Natural killer cell (primary cell): ENCODE measurements at places on chromosomes 1 and 21. TPM values are rescaled to one million over a fixed set of nuclear protein-coding genes. Genes with fewer than 3 reads are reported as not detected.

The URB1 gene
- total RNA-seq: 7.5 TPM

- peaks cover 6% of the 10 kb centered on the region for H3K4me1 ChIP-seq
- H3K27ac ChIP-seq: no peak overlapping the region
- DNase-seq: no peak
- no peak overlapping the region for H3K4me3 ChIP-seq
These were observed 161.7 kb downstream of the ZSCAN20 start for GRCh38 chr1:33634143-33634542.

GRCh38 chr1:186654741-186655140 lies 25.5 kb downstream of the PTGS2 start:
- no peaks in the 10 kb centered on the region for H3K4me1 ChIP-seq
- no peaks in the 10 kb centered on the region for H3K27me3 ChIP-seq
- no peaks in the 10 kb centered on the region for H3K36me3 ChIP-seq
- DNase-seq: no peak
- H3K27ac ChIP-seq: no peak overlapping the region

DNA sequence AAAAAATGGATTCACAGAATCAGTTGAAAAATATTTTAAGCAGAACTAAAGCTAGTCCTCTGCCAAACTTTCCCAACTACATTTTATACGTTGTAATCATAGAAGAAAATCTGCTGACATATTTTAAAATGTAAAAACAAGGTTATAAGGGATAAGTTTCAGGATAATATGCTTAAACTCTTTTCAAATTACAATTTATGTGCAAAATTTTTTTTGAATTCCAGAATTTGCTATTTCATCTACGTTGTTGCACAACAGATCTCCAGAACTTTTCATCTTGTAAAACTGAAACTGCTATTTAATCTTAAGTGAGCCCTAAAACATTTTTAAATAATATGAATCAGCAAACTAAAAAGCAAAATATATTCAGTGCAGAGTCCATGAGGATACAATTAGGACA lies 5.9 kb downstream of the EDEM3 start:
- peaks cover 2% of the 10 kb centered on the region for H3K4me1 ChIP-seq
- H3K27me3 ChIP-seq: no peaks in the 10 kb centered on the region
- DNase-seq: no peak
- H3K27ac ChIP-seq: no peak overlapping the region
- H3K36me3 ChIP-seq: no peaks in the 10 kb centered on the region

DNA sequence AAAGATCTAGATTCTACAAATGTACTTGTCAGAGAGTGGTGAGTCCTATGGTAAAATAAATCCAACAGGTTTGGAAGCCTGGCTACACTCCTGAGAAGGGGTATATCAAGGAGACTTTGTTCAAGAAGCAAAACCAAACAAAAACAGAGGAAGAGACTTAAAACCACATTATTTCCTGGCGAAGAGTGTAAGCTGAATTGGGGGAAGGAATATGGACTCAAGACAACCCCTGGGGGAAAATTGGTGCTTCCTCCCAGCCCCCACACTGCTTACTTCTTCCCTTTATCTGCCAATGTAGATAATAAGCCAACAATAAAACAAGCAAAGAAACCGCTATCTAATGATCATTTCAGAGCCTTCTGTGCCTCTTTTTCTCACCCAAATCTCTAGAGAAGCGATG lies 48.4 kb upstream of the ZBTB18 start:
- no peaks in the 10 kb centered on the region for H3K27me3 ChIP-seq
- H3K4me1 ChIP-seq: peaks cover 8% of the 10 kb centered on the region
- DNase-seq: no peak

GRCh38 chr1:10979483-10979920 lies 33.0 kb upstream of the TARDBP start:
- DNase-seq: no peak
- H3K27ac ChIP-seq: no peak overlapping the region
- peaks cover 5% of the 10 kb centered on the region for H3K27me3 ChIP-seq
- H3K4me1 ChIP-seq: no peaks in the 10 kb centered on the region
- H3K36me3 ChIP-seq: no peaks in the 10 kb centered on the region

GRCh38 chr1:5947071-5947821 lies 45.0 kb downstream of the NPHP4 start:
- H3K27me3 ChIP-seq: no peaks in the 10 kb centered on the region
- no peak for DNase-seq
- H3K36me3 ChIP-seq: peaks cover 2% of the 10 kb centered on the region
- no peak overlapping the region for H3K27ac ChIP-seq

DNA sequence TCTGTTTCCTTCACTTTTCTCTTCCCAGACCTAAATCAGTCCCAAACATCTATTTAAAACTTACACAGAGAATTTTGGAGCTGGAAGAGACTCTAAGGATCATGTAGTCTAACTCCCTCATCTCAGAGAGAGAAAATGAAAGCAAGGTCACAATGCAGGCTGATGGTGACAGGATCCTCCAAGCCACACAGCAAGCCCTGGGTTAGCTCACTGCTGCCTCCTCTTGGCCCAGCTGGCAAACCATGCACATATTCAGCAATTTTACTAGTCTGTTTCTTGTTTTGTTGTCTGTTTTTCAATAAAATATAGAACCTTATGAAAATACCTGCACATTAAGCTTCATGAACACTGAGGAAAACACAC lies 27.7 kb upstream of the LY9 start:
- peak; percentile 77 for DNase-seq
- H3K4me3 ChIP-seq: peak overlapping the region; percentile 9
- no peaks in the 10 kb centered on the region for H3K27me3 ChIP-seq
- peaks cover 17% of the 10 kb centered on the region for H3K4me1 ChIP-seq
- H3K27ac ChIP-seq: peak overlapping the region; percentile 83

- H3K27me3 ChIP-seq: no peaks in the 10 kb centered on the region
- H3K27ac ChIP-seq: no peak overlapping the region
- H3K4me1 ChIP-seq: peaks cover 10% of the 10 kb centered on the region
- no peaks in the 10 kb centered on the region for H3K36me3 ChIP-seq
- no peak overlapping the region for H3K4me3 ChIP-seq
These were observed 79.5 kb upstream of the ZNF648 start for GRCh38 chr1:182141040-182141439.

DNA sequence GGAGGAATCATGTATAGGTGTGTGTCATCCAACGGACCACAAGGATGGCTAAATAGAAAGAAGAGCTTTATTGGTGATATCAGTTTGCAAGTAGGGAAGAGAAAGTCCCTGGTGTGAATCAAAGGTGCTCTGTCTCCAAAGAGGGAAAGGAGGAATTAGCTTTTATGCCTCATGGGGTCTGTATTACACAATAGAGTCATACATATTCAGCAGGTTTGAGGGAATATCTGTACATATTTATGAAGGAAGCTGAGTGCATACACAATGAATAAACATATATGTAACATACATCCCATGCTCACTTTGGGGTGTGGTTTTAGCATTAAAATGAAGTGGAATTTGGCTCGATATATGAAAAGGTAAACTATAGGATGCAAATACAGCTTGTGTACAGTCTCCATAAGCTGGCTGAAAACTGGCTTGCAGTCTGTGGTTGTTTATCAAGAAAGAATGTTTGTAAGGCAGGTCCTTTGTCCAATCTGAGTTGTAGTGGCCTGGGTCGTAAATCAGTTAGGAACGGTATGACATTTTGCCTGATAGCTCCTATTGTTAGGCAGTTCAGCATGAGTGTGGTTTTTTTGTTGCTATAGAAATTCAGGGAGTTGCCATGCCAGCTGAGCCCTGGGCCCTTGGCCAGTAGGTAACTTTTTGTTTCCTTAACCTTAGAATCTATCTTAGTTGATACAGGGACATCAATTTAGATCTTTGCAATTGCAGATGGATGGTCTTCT lies 198.0 kb upstream of the ZP4 start:
- H3K27me3 ChIP-seq: no peaks in the 10 kb centered on the region
- H3K27ac ChIP-seq: no peak overlapping the region
- no peaks in the 10 kb centered on the region for H3K36me3 ChIP-seq
- no peaks in the 10 kb centered on the region for H3K4me1 ChIP-seq

GRCh38 chr1:82597649-82598048 lies 796.9 kb downstream of the ADGRL2 start:
- DNase-seq: no peak
- no peaks in the 10 kb centered on the region for H3K27me3 ChIP-seq
- no peak overlapping the region for H3K27ac ChIP-seq
- H3K36me3 ChIP-seq: no peaks in the 10 kb centered on the region
- H3K4me1 ChIP-seq: no peaks in the 10 kb centered on the region
